ENCODE measurements at places on chromosomes 5 and 9. TPM values are rescaled to one million over a fixed set of nuclear protein-coding genes. Genes with fewer than 3 reads are reported as not detected.

Gene REEP2
- total RNA-seq: 0.55 TPM

Gene JAK2
- 24.4 TPM for total RNA-seq

Gene SLC34A3
- total RNA-seq: 0.23 TPM

Gene PDE8B
- total RNA-seq: 4.9 TPM

Gene SLC34A1
- not detected for total RNA-seq

DNA sequence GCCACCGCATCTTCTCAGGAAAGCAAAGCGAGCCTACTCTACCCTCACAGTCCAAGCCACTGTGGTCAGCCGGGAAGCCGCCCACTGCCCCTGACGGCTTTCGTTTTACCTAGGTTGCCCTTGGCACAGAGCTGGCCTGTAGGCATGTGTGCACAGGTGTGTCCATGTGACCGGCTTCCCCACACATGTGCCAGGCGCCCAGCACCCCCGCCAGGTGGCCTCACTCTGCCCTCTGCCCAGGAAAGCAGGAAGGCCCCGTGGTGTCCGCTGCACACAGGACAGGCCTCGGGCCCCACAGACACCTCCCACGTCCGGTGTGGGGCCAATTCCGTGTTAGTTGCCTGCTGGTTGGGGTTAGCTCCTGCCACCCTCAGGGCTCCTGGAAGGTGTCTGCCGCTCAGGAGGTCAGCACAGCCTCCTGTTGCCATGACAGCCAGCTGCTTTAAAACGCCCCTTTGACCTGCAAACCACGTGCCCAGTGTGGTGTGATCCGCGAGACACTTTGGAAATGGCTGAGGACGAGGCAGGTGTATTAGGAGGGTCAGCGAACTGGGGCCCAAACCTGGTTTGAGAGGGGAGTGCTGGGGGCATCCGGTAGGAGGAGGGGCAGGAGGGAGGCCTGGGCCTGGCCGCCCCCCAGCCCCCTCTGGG, 28.7 kb downstream of the TPPP start:
- H3K4me1 ChIP-seq: no peaks in the 10 kb centered on the region
- no peak for DNase-seq
- peaks cover 19% of the 10 kb centered on the region for H3K36me3 ChIP-seq
- H3K27me3 ChIP-seq: no peaks in the 10 kb centered on the region
- no peak overlapping the region for H3K27ac ChIP-seq
- H3K4me3 ChIP-seq: no peak overlapping the region

- no peak overlapping the region for H3K4me3 ChIP-seq
- no peaks in the 10 kb centered on the region for H3K27me3 ChIP-seq
- no peak for DNase-seq
- no peaks in the 10 kb centered on the region for H3K36me3 ChIP-seq
- H3K4me1 ChIP-seq: peaks cover 22% of the 10 kb centered on the region
These were observed 59.1 kb downstream of the CDC42SE2 start for GRCh38 chr5:131322926-131323325.

- no peak overlapping the region for H3K27ac ChIP-seq
- H3K4me1 ChIP-seq: peaks cover 4% of the 10 kb centered on the region
- no peak for DNase-seq
These were observed 314.4 kb upstream of the EFNA5 start for GRCh38 chr5:107985144-107985543.

DNA sequence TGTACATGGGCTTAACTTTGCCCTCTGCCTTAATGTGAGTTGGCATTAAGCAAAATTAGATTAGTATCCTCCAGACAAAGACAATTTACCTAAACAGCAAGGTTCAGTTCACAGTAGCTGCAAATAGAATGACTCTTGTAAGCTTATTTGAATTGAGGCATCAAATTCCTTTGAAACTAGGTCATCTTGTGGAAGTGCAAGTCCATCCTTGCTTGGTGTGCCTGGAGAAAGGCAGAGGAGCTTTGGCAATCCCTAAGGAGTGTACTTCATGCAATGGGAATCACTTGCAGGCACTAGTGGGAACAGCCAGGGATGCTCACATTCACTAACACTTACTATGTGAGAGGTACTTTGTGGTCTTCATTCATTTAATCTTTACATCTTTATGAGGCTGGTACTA, 118.3 kb downstream of the DRD1 start:
- no peaks in the 10 kb centered on the region for H3K36me3 ChIP-seq
- H3K4me3 ChIP-seq: no peak overlapping the region
- no peaks in the 10 kb centered on the region for H3K27me3 ChIP-seq
- no peak for DNase-seq
- no peaks in the 10 kb centered on the region for H3K4me1 ChIP-seq

DNA sequence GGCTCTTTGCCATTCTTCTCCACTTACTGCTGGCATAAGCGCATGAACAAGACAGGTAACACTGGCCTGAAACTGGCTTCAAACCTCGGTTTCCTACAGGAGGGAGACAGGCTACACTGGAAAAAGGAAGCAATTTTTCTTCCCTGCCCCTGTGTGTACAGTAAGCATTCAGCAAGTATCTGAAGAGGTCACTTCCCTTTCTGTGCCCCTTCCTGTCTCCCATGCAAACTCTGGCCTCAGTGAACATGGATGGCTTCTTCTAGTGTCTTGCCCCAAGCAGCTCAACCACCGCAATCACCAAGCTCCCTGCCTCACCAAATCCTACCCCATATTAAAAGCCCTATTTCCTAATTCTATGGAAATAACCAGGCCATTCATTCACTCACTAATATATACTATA, 42.4 kb downstream of the SERINC5 start:
- DNase-seq: no peak
- H3K36me3 ChIP-seq: no peaks in the 10 kb centered on the region
- H3K27ac ChIP-seq: no peak overlapping the region
- peaks cover 41% of the 10 kb centered on the region for H3K4me1 ChIP-seq
- H3K27me3 ChIP-seq: no peaks in the 10 kb centered on the region

- no peak overlapping the region for H3K4me3 ChIP-seq
- H3K27me3 ChIP-seq: no peaks in the 10 kb centered on the region
- H3K27ac ChIP-seq: no peak overlapping the region
- no peaks in the 10 kb centered on the region for H3K36me3 ChIP-seq
- no peaks in the 10 kb centered on the region for H3K4me1 ChIP-seq
- no peak for DNase-seq
These were observed 279.2 kb downstream of the PIK3R1 start for GRCh38 chr5:68494771-68495170.

GRCh38 chr5:133363807-133364587, 248.3 kb downstream of the FSTL4 start:
- no peak overlapping the region for H3K27ac ChIP-seq
- no peak for DNase-seq
- H3K27me3 ChIP-seq: no peaks in the 10 kb centered on the region
- no peaks in the 10 kb centered on the region for H3K36me3 ChIP-seq
- H3K4me1 ChIP-seq: no peaks in the 10 kb centered on the region
- H3K4me3 ChIP-seq: no peak overlapping the region
